ENCODE measurements at places on chromosomes 16 and 17.

DNA sequence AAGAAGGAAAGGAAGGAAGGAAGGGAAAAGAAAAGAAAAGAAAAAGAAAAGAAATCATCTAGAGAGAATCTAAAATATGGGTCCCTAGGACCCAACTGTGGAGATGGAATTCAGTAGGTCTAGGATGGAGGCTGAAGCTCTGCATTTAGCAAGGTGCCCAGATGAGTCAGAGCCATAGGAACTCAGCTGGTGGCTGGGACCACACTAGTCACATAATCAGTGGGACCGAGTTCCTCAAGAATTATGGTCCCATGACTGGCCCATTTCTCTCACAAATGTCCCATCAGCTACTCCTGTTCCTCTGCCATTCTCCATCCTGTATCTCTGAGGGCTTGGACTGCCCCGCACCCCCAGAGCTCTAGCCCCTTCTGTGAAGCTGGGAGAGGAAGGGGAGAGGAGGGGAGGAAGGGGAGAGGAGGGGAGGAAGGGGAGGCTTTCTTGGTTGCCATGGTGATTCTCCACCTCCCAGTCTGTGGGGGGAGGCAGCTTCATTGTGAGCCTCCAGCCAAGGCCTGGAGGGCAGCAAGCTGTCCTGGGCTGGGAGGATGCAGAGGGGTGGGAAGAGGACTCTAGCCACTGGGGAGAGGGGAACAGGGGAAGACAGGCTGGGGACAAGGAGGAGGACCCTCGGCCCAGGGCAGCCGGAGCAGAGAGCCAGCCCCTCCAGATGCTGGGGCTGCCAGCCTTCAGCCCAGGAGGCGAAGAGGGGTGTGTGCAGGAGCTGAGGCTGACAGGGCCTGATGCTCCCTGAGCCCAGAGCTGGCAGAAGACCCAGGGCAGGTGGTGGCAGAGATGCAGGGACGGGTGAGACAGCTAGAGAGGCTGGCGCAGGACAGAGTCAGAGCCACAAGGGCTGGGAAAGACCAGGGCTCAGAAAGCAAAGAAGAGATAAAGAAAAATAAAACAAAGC is 37.8 kb upstream of the LHX1 start:
- no peak for DNase-seq

DNA sequence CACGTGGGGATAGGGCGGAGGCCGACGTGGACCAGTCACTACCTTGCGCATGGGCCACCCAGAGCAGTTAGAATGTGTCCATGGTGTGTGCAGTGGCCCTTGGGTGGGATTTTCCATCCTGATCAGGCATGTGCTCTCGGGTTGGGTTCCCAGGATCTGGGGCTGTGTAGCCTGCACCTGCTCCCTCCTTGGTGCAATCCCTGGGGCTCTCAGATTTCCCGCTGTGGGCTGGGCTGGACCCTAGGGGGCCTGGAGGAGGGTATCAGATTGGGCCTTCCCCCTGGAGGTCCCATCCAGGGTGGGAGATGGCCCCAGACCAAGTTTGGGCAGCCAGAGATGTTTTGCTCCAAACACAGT is 1.3 kb downstream of the SMTNL2 start:
- DNase-seq = no peak

- DNase-seq = peak; percentile 13
Measured at GRCh38 chr17:47789611-47790561, 31.7 kb downstream of the OSBPL7 start.

DNA sequence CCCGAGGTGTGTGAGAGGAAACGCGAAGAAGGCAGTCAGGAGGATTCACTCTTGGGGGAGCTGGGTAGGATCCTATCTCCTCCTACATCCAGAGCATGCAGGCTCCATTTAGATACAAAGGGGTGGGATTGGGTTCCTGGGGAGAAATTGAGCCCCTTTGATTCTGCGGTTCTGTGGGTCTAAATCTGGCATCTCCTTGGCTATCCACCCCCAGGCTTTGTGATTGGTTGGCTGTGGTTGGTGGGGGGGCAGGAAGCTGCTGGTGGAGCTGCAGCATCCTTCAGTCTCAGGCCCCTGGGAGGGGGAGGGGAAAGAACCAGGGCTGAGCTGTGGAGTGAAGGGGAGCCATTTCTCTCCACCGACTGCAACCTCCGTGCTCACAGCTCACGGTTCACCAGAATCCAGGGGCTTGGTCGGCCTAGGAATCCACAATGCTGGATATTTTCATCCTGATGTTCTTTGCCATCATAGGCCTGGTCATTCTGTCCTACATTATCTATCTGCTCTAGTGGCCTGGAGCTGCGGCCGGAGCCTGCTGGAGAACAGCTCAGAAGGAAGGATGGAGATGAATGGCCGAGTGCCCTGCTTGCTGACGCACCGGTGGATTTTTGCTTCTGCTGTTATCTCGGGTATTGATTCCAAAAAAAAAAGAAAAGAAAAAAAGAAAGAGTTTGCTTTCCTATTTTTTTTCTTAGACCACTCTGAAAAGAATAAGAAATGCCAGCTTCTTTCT is at the start of gene LASP1NB:
Gene LASP1NB (plus strand): TSS at position 352 of the 733 bp plus-strand sequence.
- DNase-seq = no peak

DNA sequence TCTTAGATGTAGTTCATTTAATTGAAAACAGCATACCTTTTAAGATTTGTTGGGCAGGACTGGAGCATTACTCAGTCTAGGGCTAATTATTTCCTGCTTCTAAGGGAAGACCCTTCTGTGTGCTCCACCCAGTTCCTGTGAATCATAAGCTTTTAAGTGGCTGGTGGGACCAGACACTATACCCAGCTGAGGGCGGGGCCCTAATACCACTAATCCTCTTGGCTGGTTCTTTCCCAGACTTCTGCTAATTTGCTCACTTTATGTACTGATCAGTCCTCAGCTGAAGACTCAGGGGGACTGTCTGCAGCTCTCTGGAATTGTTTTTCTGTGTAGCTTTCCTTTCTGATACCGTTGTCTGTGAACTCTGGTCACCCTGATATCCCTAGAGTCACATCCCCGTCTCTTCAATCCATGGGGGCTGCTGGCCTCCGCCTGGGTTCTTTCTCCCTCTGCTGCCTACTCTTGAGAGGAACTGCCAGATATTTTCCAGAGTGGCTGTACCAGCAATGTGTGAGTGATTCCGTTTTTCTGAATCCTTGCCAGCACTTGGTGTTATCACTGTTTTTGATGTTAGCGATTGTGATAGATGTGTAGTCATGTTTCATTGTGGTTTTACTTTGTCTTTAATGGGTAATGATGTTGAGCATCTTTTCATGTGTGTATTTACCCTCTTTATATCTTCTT is 35.1 kb downstream of the MFSD11 start:
- DNase-seq = peak; percentile 40

GRCh38 chr17:36030956-36031355 is 13.2 kb upstream of the CCL23 start:
- DNase-seq = no peak

- DNase-seq = no peak
Measured at GRCh38 chr16:11498683-11499082, 88.0 kb downstream of the LITAF start.

DNA sequence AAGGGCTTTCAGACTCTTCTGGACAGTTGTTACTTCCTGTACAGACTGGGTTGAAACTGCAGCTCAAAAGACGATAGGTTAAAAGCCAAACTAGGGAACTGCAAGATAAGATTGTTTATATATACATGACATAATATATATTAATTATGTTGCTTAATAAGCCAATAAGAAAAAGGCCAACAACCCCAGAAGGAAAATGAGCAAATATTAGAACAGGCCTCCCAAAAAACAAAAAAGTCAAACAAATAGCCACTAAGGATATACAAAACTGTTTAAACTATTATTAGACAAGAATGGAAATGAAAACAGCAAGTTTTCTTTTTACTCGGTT is 495 bp upstream of the CMTR2 start:
- no peak for DNase-seq

GRCh38 chr17:79160980-79161636 is 86.5 kb downstream of the ENGASE start:
- DNase-seq = no peak

Data from effector memory CD4-positive, alpha-beta T cell (primary cell).